Diencephalon (tissue), 1 donor: ENCODE measurements at places on chromosomes 7 and 10. TPM values are rescaled to one million over a fixed set of nuclear protein-coding genes. Genes with fewer than 3 reads are reported as not detected.

Gene DCLRE1C
- 12.7 TPM for total RNA-seq

Gene FOXI2
- total RNA-seq = not detected

Gene PLCE1
- 10.6 TPM for total RNA-seq

Gene GHRHR
- total RNA-seq = 2.8 TPM

Gene ACHE
- 73.4 TPM for total RNA-seq
